Stimulated activated CD8-positive, alpha-beta memory T cell treated with anti-CD3 and anti-CD28 coated beads, Interleukin-2, amount 100 ng/mL, for 1 hour (primary cell): ENCODE measurements at places on chromosomes 7 and 10.

DNA sequence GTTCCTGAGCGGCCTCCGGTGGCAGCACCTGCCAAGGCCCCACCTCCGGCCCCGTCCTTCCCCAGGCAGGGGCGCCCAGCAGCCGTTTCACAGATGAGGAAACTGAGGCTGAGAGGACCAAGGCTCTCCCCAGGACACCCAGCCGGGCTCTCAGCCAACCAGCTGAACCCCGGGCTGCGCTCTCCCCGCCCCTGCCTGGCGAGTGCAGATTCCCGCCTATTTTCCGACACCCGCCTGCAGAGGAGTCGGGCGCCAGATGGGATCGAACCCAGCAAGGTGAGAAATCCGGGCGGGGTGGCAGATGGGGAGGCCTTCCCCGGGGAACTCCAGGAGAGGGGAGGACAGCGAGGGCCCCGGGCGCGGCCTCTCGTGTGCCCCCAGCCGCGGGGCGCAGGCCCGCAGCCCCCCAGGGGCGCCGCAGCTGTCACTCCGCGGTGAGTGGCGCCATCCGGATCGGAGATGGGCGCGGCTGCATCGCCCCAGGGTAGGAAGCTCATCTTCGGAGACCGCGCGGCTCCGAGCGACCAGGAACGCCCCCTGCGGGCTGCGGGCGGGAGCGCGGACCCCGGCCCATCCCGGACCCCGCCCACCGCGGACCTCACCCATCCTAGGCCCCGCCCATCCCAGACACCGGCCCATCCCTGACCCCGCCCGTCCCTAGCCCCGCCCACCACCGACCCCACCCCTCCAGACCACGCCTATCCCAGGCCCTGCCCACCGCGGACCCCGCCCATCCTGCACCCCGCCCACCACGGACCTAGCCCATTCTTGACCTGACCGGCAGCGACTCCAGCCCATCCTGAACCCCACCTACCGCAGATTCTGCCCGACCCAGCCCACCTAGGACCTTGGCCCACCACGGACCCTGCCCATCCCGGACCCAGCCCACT lies 90.3 kb downstream of the MICALL2 start:
- no peak for DNase-seq

GRCh38 chr7:99499371-99499720 lies 735 bp downstream of the ZNF394 start:
- no peak for DNase-seq

GRCh38 chr10:38025283-38025682 lies 14.8 kb downstream of the ZNF33A start:
- DNase-seq: no peak

DNA sequence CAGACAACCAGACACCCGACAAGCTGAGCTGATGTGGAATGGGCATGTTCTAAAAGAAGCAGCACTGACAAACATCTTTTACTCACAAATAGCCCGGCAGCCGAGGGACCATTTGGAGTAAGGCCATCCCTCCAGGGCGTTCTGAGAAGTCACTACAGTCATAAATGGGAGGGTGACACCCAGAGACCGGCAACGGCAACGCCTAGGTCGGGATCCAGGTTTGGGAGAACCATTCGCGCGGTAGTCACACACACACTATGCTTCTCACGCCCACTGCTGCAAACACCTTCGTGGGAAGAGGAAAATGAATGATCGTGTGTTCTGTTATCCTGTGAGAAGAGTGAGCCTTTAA lies 9.8 kb downstream of the TNS3 start:
- no peak for DNase-seq

GRCh38 chr10:45442662-45443061 lies 68.6 kb downstream of the ALOX5 start:
- no peak for DNase-seq

DNA sequence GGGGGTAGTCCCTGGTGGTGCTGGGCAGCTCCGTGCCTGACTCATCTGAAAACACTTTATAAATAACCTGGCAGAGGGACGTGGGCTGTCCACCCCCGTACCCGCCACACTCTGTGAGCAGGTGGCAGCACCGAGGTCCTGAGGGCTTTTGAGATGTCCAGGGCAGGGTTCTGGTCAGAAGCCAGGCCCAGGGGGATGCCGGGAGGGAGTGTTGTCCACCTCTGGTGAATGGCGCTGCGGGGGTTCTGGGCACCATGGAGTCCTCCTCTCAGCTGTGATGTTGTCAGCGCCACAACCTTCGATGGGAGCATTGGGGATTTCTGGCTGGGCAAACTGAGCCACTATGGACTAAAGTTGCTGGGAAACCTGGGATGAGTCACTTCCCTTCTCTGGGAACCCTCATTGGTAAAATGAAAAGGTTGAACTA lies 27.4 kb upstream of the GOLGA7B start:
- no peak for DNase-seq

DNA sequence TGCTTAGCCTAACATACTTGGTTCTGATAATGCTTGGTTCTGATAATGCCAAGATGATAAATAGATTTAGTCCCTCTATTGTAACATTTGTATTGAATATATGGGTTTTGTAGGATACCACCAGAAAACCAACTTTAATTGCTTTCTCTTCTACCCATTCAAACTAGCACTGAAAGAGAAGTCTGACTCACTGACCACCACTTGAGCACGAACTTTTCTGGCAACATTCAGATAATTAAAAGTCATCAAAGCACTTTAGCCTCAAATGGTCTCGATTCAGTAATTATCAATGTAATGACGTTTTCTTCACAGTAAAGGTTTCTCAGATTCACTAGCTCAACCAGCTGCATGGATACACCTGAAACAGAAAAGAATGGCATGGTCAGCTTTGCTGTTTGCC lies 63.0 kb downstream of the HDAC9 start:
- no peak for DNase-seq

- no peak for DNase-seq
These were observed 270.4 kb upstream of the KLF14 start for GRCh38 chr7:131004371-131004770.

- no peak for DNase-seq
These were observed 510.5 kb downstream of the CCSER2 start for GRCh38 chr10:84838851-84839250.

DNA sequence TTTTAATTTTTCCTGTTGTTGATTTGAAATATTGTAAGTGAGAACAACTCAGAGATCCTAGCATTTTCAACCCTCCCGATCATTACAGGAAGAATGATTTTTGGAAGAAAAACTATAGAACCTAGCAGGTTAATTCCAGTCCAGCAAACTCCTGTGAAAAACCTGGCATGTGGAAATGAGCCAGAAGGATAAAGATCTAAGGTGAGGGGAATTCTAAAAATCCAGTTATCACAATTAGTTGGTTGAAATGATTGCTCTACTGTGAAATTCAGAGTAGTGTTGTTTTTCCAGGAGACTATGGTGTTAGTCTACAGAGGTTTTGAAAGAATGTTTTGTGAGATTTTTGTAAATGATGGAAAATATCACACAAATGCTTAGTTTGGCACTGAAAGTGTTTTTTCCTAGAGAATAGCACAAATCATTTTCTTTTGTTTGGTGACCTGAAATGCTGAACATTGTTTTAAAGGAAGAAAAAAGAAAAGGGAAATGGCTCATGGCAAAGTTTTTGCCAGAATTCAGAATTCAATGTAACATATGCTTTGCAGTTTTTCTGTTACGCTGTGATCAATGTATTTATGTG lies 152.4 kb upstream of the SLC26A5 start:
- DNase-seq: no peak

GRCh38 chr7:80232979-80233724 lies 98.5 kb downstream of the GNAI1 start:
- no peak for DNase-seq

DNA sequence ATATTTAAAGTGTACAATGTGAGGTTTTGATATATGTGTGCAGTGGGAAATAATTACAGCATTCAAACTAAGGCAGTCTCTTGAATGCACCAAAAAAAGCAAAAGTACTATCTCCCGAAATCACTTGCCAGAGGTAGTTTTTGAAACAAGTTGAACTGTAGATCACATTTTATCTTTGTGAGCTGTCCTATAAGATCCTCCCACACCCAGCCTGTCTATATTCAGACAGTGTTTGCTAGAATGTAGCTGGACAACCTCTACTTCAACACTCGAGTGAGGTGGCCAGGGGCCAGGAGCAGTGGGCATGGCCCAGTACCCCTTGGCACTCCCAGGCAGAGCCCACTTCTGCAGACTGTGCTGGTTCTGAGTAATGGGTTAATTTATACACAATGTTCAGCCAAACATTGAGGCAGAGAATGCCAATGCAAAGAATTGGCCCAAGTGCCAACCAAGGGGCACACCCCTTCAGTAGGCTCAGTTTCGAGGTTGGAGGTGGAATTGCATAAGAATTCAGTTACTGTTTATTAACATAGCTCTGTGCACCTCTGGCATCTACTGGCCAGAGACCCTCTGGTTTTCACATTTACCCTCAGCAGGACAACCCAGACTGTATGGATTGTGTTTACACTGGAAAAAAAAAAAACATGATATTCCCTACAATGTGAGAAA lies 70.5 kb downstream of the AHR start:
- DNase-seq: no peak

GRCh38 chr10:101493782-101494281 lies 94.2 kb downstream of the POLL start:
- DNase-seq: no peak

DNA sequence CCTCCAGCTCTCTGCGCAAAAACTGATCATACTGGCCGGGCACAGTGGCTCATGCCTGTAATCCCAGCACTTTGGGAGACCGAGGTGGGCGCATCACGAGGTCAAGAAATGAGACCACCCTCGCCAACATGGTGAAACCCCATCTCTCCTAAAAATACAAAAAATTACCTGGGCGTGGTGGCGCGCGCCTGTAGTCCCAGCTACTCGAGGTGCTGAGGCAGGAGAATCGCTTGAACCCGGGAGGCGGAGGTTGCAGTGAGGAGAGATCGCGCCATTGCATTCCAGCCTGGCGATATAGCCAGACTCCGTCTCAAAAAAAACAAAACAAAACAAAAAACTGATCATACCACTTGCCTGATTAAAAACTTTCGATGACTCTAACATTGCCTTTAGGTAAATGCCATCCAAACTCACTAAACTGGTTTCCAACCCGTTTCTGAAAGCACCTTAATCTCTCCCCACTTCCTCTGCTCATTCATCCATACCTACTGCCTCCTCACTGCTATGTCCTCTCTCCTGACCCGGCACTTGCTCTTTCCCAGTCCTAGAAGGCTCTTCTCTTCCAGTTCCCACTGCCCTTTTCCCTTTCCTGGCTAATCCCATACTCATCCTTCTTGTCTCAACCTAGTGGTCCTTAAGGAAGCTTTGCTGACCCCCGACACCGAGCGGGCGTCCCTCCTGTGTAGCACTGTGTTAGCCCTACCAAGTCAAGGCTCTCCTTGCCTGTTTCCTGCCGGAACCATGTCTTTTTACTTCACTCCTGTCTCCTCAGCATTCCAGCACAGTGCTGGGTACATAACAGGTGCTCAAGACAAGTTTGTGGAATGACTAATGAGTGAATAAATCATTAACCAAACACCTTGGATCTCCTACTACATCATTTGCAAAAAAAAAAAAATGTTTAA lies 686 bp upstream of the MIOS start:
- no peak for DNase-seq

GRCh38 chr10:34764472-34764946 lies 50.6 kb downstream of the PARD3 start:
- no peak for DNase-seq
